ENCODE measurements at places on chromosomes 1 and 21. TPM values are rescaled to one million over a fixed set of nuclear protein-coding genes. Genes with fewer than 3 reads are reported as not detected.

Gene NPHS2
- not detected for total RNA-seq

Gene ADAMTS1
- total RNA-seq, result 0.15 TPM

Gene PLPP3
- total RNA-seq, result 31.6 TPM

Gene CD2
- total RNA-seq, result not detected

Gene PNRC2
- total RNA-seq, result 33.3 TPM

Data from A549 treated with ZK216348 at 1 μM for 4 hours (cell line).